ENCODE measurements at places on chromosomes 4 and X.

DNA sequence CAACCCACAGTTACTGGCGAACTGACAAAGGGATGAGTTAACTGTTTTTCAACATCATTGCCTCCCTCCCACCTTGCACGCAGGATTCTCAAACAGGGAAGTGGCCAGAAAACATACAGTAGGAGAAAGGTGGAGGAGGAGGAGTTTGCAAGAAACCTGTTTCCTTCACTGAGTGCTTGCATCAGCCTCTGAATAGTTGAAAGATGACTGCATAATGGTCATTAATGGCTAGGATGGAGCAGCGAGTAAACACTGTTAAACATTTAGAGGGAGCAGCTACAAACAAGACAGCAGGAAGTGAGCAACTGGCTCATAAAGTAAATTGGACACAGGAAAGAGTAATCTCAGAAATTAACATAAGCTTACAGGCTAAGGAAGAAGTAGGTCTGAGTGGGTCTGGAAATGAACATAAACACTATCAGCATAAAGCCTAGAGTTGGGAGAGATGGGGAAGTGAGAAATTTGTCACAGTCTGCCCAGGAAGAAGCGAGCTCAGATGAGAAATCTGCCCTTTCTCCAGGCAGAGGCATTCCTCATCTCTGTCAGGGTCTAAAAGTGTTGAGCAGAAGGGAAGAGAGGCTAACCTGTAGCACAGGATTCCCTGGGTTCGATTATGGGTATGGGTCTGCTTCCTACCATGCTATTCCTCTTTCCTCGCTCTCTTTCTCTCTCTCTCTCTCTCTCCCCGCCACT, 38.6 kb downstream of the TRPC5OS start:
- DNase-seq: no peak

GRCh38 chrX:148422526-148422925, 77.9 kb upstream of the AFF2 start:
- DNase-seq: no peak

- no peak for DNase-seq
Observed at GRCh38 chr4:107853444-107854355, 29.0 kb downstream of the SGMS2 start.

DNA sequence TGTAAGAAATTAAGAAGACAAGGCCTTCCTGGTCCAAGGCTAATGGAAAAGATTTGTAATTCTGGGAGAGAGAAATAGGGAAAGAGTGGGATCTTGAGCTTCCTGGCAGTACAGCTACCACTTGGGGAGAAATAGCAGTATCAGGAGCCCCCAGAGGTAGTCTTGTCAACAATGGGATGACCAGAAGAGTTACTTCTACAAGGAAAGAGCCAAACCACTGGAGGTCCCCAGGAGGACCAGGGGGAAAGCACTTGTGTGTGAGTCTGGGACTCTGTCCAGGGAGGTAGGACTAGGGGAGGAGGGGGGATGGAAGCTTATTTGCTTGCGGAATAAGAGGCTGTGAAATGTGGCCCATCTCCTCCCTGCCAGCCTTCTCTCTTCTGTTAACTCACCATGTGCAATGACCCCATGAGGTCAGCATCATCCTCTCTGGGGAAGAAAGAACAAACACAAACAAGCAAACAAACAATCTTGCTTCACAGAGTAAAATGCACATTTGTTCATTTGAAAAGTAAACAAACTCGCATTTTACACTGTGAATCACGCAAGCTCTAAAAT, 160.1 kb downstream of the STK32B start:
- no peak for DNase-seq

- DNase-seq: no peak
Observed at GRCh38 chr4:138107023-138107422, 135.1 kb downstream of the SLC7A11 start.

DNA sequence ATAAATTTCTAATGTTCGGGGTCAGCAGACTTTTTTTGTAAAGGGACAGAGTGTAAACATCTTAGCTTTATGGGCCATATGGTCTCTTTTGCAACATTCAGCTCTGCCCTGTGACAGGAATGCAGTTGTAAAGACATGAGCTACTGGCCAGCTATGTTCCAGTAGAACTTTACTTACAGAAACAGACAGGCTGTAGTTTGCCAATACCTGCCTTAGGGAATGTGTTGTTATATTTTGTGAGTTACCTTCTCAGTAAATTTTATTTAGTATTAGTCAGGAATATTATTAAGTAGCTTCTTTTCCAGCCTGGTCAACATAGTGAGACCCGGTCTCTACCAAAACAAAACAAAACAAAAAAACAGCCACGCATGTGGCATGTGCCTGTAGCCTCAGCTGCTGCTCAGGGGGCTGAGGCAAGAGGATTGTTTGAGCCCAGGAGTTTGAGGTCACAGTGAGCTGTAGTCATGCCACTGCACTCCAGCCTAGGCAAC, 48.7 kb downstream of the HTT start:
- no peak for DNase-seq

DNA sequence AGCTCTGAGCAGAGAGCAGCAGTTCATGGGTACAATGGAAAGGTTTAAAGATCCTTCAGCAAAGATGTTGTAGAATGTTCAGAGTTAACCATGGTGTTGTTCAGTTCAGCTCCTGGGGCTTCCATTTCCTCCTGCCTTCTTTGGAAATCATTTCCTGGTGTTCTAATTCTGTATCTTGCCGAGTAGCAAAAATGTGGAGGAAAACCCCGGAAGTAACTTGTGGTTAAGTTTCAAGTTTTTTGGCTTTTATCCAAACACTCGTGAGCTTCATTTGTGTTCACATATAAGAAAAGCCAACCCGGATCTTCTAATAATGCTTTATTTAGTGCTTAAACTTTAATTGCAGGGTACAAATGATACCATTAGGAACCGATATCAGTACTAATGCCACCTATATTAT, 33.6 kb upstream of the ARX start:
- no peak for DNase-seq

GRCh38 chr4:184473499-184474262, 669 bp downstream of the IRF2 start:
- peak; percentile 53 for DNase-seq

- no peak for DNase-seq
Observed at GRCh38 chr4:29571322-29571721, 1148.8 kb upstream of the PCDH7 start.

- no peak for DNase-seq
Observed at GRCh38 chr4:102352781-102353180, 7.5 kb upstream of the SLC39A8 start.

DNA sequence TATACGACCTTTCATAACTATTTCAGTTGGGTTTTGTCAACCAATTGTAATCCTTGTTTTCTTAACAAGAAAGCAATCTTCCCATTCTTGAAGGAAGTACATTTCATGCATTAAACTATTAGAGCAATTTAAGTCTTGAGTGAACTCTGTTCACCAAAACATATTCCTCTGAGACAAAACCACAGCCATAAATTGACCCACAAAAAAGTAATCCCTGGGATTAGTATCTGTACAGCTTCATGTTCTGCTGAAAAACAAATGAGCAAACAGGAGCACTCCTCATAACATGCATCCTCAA, 207.0 kb upstream of the PDE5A start:
- DNase-seq: no peak

DNA sequence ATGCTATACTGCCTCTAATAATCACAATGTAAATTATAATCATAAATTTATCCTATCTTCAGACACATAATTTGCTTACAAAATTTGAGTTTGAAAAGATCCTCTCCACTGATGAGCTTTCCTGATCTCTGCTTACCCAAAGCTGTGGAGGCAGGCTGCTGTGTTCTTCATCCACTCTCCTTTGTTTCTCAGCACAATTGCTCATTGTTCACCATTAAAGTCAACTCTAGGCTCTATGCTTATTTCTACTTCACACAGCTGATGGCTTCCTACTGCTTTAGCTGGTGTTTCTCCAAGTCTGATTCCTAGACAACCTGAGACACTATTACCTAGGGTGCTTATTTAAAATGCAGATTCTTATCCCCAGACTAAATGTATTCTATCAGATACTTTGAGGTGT, 319.7 kb downstream of the PCDH18 start:
- DNase-seq: no peak

DNA sequence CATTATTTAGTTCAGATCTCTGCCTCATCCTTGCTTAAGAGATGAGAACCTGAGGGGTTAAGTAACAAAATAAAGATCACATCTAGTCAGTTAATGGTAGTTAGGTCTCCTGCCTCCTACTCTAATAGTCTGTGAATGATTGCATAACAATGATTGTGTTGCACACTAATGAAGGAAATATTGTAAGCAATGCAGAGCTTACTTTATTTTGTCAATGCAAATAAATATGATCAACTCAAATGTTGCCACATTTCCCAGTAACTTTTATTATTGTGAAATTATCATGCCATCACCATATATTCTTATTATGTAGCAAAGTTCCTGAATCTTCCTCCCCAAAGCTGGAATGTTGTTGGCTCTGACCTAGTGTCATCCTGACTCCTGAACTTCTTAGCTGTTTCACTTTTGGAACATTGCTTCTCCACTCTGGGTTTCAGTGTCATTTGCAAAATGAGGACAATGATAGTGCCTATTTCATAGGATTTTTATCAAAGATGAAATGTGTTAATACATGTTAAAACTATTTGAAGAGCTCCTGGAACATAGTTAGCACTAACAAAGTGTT, 17.0 kb upstream of the GABRA4 start:
- no peak for DNase-seq

GRCh38 chrX:149510386-149510785, 5.3 kb upstream of the IDS start:
- DNase-seq: peak; percentile 20

- no peak for DNase-seq
Observed at GRCh38 chr4:8270912-8271815, 1.6 kb downstream of the HTRA3 start.

DNA sequence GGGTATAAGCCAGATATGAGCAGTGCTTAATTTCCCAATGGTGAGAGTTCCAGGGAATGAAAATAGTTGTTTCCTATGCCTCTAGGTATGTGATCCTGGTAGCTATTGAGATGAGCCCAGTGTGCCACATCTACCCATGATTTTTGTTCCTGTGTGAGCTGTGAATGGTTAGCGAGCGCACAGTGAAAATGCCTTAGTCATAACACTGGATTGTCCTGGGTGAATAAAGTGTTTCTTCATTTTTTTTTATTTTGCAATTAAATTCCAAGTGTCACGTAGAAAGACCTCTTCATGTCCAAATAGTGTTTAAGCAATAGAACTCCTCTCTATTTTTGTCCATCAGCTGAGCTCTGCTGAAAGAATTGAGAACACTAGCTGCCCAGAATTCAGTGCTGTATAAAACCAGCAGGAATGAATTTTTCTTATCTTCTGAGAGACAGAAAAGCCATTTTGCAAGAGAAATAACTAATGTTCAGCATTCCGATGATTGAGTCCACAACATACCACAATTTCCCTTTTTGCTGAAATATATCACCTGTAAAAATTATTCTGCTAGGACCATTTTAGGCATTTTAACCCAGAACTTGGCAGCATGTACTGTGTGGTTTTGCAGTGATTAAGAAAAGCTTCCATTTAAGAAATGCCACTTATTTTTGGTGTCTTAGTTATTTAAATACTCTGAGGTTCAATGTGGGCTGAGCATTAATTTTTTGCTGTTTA, 5.6 kb downstream of the MAOA start:
- no peak for DNase-seq

DNA sequence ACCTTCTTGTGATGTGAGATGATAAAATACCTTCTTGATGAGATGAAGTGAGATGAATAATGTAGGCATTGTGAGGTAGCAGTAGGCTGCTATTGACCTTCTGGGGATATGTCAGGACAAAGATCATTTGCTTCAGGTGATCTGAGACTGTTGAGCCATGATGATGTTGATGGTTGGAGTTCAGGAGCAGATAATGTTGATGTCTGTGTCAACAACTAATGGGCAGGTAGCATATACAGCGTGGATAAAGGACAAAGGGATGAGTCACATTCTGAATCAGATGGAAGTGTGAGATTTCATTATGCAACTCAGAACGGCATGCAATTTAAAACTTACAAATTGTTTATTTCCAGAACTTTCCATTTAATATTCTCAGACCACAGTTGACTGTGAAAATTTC, 57.3 kb downstream of the RAP1GDS1 start:
- no peak for DNase-seq

DNA sequence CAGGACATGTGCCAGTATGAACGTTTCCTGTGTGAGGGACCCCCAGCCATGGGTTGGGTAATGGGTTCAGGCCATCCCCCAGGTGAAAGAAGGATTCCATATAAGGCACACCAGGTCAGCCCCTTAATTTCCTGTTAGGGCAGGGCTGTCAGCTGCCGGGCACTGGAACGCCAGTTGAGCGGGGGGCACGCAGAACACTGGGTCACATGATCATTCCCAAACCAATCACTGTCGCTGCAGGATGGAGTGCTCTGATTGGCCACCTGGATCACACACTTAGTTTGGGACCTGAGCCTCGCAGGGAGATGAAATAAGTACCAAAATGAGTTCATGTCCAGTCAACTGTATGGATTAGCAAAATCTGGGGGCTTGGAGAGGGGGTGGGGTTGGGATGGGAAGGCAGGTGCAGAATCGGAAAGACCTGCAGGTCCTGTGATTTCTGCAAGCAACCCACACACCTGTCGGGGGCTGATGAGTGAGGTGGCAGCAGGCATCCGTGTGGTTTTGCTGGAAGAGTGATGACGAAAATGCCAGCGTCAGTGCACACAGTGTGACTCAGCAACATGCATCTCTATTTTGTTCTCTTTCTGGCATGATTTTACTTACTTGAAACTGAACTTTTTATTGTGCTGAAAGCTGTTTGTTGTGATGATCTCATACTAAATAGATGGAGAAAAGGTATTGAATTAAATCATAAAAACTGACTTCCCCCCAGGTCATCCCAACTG, 32.2 kb downstream of the RNF212 start:
- DNase-seq: no peak

GRCh38 chr4:1846580-1846979, 9.4 kb downstream of the LETM1 start:
- DNase-seq: no peak

Data from CD4-positive, alpha-beta T cell treated with Interleukin-15 for 4 hours (primary cell).